Natural killer cell treated with Interleukin-12 subunit alpha and Interleukin-12 subunit beta and Interleukin-15 and Interleukin-18, amount 100 ng/mL, for 72 hours (primary cell): ENCODE measurements at places on chromosomes 4 and X. TPM values are rescaled to one million over a fixed set of nuclear protein-coding genes. Genes with fewer than 3 reads are reported as not detected.

DNA sequence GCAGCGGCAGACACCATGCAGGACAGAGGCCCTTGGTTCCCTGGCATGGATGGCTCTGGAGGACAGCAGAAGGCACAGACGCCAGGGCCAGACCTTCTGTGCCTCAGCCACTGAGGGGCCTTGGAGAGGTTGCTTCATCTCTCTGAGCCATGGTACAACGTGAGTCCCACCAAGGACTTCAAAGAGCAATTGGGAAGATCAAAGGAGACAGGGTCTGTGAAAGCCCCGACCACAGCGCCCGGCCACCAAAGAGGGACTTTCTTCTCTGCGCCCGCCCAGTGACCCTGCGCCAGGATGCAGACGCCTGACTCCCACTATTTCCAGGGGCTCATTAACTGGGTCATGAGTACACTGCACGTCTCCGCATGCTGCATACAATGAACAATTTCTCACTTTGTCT is 174.0 kb downstream of the AFAP1 start:
- no peaks in the 10 kb centered on the region for H3K27me3 ChIP-seq
- H3K4me3 ChIP-seq, result no peak overlapping the region
- no peak for DNase-seq

DNA sequence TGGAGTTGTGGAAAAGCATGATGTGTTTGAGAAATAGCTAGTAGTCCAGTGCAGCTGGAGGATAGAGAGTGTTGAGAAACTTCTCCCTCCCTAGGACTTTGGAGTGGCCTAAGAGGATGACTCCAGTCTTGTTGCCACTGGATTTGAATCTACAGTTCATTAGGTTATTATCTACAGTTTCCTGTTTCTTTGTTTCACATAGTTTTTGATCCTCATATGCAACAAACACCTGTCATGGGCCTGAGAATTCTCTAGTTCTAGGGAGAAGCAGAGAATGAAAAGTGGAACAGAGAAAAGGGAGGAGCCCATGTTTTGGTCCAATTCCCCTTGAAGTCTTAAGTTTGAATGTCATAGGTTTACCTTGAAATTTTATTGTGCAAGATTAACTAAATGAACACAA is 73.6 kb upstream of the TBC1D9 start:
- H3K27ac ChIP-seq, result no peak overlapping the region
- H3K4me3 ChIP-seq, result no peak overlapping the region
- H3K4me1 ChIP-seq, result no peaks in the 10 kb centered on the region
- no peaks in the 10 kb centered on the region for H3K36me3 ChIP-seq
- no peak for DNase-seq

DNA sequence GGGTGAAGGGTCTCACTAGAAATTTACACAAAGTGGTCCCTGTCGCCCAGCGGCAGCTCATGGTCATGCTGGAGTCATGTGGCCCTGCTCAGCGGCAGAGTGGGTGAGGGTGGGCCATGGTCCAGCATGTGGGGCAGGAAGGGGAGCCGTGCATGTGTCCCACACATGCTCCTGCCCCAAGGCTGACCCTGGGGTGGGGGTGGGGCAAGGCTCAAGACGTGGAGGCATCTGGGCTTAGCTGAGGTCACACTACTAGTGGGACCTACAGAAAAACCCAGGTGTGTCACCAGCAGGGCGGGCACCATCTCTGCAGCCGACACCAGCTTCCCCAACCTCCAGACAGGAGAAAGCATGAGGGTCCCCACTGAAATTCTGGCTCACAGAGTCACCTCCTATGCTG is 42.4 kb downstream of the EVC start:
- H3K4me3 ChIP-seq, result no peak overlapping the region
- no peak for DNase-seq
- H3K4me1 ChIP-seq, result no peaks in the 10 kb centered on the region
- H3K27me3 ChIP-seq, result no peaks in the 10 kb centered on the region
- H3K27ac ChIP-seq, result no peak overlapping the region
- no peaks in the 10 kb centered on the region for H3K36me3 ChIP-seq

The ADAMTS3 gene
- total RNA-seq, result not detected

The PDE5A gene
- total RNA-seq, result 0.21 TPM
